Substantia nigra (tissue), 51 donors: ENCODE measurements at places on chromosomes 7 and 10.

DNA sequence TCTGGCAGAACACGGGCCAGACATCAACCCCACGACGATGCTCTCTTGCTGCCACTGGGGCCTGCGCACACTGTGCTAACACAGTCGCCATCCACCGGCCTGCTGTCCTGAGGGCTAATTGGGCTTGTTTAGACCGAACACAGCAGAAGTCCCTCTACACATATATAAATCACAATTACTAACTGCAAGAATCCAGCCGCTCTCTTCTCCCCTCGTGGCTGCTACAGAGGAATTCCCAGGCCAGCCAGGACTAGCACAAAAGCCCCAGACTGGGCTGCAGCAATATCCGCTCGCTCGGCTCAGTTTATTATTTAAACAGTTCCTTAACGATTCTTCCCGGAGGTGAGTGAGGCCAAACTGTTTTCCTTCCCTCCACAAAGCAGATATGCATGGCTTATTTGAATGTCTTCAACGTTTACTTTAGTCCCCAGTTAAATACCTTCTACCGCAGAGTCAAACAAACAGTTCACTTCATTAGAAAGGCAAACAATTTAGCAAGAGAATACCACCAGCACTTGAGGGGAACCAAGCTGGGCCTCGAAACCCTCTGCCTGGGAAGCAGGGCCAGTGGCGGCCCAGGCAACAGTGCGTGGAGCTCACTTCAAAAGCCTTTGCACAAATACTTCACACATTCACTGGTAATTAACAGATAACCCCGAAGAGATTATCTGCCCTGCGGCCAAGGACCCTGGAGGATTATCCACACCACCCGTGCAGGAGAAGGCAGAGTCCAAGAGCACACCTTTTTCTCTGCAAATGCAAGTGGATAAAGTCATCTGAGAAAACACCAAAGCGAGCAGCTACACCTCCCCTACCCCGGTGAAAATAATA, 145.3 kb downstream of the GLI3 start:
- DNase-seq: no peak

- DNase-seq: no peak
Observed at GRCh38 chr10:43671659-43672531, 23.2 kb upstream of the ZNF32 start.

- no peak for DNase-seq
Observed at GRCh38 chr10:93941606-93942005, 47.8 kb downstream of the SLC35G1 start.

DNA sequence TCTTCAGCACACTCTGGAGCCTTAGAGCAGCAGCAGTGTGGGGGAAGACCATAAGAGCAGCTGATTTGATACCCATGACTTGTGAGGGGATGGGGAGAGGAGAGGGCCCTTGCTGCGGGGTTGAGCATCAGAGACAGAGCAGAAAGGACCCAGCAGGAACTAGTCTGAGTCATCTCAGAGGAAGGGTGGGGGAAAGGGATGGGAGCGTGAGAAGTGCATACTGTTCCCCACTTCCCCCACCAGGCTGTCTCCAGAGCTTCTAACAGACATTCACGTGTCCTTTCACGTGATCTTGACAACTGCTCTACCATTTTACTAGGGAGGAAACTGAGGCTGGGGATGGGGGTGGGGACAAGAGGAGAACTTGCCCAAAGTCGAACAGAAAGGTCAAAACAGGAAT, 38.7 kb downstream of the FAM241B start:
- DNase-seq: no peak

- no peak for DNase-seq
Observed at GRCh38 chr7:4733936-4734528, 41.4 kb upstream of the AP5Z1 start.

DNA sequence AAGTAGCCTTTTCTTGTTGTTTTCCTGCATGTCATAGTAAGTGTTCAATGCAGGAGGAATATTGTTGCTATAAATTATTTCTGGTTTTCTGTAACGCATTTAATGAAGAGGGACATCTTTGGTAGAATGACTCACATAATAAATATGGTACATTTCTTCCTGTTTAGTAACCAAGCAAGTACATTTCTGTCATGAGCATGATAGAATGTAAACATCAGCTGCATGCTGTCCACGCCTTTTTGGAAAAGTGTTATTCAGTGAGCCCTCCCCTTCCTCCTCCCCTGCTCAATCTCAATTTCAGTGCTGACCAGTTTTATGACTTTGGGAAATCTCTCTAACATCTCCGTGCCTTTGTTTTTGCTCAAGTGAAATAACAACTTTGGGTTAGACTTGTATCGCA, 664.0 kb downstream of the XPNPEP1 start:
- no peak for DNase-seq

DNA sequence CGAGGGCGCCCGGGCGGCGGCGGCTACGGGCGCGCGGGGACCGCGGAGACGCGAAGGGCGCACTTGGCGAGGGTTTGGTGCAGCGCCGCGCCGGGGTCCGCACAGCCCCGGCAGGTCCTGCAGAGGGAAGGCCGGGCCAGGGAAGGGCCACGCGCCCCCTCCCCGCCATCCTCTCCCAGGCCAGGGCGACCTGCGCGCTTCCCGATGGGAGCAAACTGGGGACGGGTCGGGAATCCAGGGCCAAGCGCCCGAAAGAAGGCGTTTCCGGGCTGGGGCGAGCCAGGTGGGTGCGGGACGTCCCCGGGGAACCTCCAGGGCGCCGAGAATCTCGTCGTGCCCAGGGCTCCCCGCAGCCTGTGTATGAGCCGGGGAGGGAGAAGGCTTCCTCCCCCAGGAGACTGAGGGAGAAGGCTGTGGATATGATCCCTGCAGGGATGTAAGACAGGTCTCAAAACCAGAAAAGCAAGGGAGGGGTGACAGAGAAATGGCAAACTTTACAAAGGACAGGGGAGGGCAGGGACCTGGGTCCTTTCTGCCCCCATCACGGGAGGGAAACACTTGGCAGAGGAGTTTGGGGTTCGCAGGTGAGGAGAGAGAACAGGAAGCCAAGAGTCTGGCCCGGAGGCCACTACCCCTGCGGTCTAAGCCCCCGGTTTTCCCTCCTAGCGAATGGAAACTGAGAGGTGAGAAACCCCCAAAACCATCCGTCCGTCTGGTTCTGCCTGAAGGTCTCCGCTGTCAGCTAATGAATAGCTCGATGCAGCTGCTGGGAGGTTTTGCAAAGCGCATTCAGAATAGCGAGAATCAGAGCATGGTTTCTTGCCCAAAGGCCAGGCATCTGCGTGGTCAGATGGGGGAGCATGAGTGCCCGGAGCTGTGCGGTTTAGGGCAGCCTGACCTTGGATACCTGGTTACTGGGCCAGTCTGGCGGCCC, 674 bp downstream of the AMZ1 start:
- peak; percentile 63 for DNase-seq

DNA sequence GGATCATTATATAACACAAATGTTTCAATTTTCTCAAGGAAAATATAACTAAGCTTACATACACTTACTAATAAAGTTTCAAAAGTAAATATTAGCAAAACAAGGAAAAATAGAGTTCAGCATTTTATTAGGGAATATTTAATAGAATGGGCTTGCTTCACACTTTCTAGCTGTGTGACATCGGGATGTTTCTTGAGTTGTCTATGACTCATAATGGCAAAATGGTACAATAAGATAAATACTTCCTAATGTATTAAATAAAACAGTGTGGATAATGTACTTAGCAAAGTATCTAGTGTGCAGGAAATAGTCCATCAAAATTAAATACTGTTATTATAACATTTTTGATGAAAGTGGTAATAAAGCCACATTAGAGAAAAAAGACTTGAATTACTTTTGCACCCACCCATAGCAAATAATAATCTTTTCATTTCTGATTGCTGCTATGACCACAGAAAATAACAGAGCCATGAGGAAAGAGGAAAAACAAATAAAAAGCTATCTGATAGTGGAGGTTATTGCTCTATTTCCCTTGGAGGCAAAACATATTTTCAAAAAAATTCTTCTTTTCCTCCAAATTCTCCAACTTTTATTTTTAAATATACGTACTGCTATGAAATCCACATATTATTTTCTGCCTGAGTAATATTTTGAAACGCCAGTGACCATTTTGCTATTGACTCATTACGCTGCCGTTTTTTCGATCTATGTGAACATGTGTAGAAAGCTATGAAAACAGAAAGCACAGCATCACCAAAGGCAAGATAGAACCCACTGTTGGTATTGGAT, 272.9 kb upstream of the KLF6 start:
- DNase-seq: no peak

DNA sequence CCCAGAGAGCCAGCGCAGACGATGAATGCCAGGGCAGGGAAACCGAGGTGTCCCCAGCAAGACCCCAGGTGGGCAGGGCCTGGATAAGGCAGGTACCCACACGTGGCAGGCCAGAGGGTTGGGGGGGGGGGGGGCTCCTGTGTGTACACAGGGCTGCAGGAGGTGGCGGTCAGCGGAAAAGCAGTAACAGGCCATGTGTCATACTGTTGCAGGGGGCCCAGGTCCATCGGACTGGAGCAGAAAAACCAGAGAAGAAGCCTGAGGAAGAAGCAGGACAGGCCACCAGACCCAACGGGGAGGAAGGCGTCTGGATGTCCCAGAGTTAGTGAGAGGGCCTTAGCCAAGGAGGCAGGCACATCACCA, 116.3 kb downstream of the MAD1L1 start:
- DNase-seq: no peak

DNA sequence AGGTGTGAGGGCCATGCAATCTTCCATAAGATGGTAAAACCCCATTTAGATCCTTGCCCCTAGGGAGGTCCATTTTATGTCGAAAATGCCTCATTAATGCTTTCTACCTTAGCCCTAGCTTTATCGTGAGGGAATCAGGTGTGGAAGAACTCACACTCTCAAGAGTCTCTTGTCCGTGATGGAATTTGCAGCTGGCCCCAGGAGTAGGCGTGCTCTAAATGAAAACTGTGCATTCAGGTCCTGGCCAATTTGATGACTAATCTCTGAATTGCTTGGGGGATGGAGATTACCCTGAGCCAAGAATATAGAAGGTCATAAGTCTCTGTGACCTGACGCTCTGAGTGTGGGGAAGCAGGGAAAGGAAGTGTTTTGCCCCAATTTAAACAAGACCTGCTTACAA, 6.6 kb downstream of the C10orf90 start:
- no peak for DNase-seq

DNA sequence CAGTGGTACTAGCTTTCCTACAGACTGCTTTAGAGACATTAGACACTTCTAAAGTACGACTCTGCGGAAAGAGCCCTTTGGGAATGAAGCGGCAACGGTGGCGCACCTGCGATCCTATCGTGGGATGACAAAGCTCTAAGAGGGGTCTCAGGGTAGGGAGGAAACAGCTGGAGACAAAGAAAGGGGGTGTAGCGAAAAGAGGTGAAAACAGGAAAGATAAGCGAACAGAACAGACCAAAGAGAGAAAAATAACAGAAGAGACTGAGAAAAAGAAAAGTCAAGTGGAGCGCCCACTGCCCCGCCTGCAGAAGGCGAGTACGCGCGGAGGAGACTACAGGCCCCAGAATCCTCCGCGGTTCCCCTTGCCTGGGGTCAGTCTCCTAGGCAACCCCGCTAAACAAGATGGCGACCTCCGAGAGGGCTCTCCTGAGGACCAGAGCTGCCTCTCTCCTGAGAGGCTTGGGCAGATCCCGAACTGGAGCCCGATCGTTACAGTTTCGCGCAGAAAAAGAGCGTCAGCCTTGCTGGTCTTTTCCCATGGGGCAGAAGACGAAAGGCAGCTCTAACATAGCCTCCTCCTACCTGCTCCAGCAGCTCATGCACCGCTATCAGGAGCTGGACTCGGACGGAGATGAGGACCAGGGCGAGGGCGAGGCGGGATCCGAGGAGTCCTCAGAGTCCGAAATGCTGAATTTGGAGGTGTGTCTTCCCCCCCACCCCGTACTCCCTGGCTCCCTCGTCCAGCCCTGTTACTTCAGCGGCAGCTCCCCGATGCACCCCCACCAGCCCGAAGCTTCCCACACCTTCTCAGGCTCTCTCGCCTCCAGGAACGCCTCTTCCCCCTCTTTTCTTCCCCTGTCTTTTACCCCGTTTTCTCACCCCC, at the start of gene LRGUK:
LRGUK (plus strand) TSS at position 375 of the 883 bp plus-strand sequence; CDS start at position 403, 28 bp downstream.
- DNase-seq: peak; percentile 27

- no peak for DNase-seq
Observed at GRCh38 chr7:34497153-34497777, 160.8 kb upstream of the NPSR1 start.

DNA sequence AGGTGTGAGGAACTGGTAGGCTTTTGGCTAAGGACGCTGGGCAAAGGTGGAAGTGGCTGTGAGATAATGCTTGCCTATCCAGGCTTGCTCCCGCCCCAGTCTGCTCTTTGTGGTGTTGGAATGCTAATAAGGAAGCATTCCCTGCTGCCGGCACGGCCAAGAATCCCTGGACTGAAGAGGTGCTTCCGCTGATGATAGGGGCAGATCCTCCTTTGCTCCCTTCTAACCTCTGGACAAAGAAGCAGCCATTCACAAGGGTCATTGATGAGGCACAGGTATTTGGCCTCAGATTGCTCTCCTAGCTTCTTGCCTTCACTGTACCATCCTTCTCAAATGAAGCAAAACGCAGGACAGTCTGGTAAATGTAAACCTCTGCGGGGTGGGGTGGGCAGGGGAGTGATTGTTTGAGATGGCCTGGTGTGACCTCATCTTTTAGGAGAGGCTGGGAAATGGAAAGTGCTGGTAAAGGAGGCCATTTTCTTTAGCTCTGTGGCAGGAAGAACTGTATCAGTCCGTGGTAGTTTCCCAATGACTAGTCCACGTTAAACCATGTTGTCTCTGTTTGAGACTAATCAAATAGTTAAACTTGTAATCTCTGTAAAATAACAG, 1.7 kb downstream of the PGAM1 start:
- no peak for DNase-seq

GRCh38 chr10:4151466-4151865, 366.5 kb upstream of the KLF6 start:
- DNase-seq: no peak

- no peak for DNase-seq
Observed at GRCh38 chr7:102101111-102101551, 185.5 kb upstream of the SH2B2 start.

- peak; percentile 60 for DNase-seq
Observed at GRCh38 chr7:77797734-77798393, 370 bp downstream of the TMEM60 start.

GRCh38 chr10:133441780-133442179, 12.0 kb upstream of the SCART1 start:
- no peak for DNase-seq

- no peak for DNase-seq
Observed at GRCh38 chr7:26664274-26664673, 200.1 kb downstream of the SKAP2 start.

DNA sequence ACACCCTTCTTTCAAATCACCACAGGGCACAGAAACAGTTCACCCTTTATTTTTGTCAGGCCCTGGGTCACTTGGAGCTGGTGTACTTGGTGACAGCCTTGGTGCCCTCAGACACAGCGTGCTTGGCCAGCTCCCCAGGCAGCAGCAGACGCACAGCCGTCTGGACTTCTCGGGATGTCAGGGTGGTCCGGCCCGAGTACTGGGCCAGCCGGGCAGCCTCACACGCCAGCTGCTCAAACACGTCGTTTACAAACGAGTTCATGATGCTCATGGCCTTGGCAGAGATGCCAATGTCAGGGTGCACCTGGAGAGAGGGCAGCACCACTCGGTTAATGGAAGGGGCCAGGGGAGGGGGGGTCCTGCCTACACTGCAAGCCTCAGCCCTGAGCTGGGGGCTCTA, 2.5 kb downstream of the H2BK1 start:
- no peak for DNase-seq
